Frontal cortex (tissue), 4 donors: ENCODE measurements at places on chromosomes 4 and X. TPM values are rescaled to one million over a fixed set of nuclear protein-coding genes. Genes with fewer than 3 reads are reported as not detected.

DNA sequence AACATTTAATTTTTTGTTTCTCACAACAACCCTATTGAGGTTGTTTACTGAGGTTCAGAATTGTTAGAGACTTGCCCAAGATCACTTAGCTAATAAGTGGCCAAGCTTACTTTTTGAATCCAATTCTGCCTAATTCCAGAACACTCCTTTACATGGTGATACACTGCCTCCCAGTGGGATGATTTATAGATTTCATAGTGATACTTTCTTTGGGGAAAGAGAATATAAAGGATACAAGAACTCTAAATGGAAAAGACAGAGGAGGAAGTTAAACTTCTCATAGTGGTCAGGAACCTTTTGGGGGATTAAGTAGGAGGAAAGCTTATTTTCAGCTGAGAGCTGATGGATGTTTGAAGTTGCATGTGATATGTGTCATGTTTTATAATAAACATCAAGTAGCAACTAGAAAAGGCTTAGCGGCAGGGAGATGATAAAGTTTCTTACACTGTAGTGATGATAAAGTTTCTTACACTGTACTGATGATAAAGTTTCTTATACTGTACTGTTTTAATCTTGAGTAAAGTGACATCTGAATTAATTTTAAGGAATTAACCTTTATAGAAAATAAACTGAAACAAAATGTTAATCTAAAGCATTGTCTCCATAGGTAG is 15.3 kb downstream of the STAG2 start:
- DNase-seq = no peak

DNA sequence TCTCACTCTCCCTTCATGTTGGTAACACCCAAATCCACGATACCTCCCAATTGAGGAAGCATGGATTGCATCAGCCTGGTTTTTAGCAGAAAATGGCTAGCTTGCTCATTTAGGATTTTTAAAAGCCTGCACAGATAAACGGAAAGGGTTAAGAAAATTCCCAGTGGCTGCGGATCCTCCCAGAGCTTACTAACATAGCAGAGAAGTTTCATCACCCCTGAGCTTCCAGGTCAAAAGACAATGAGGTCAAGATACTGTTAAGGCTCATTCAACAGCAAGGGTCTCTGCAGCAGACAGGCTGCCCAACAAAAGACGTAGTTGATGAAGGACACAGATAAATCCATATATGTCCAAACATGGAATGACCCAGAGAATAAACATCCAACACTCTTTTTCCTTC is 220.2 kb downstream of the ASMT start:
- DNase-seq = no peak

- DNase-seq = no peak
Observed at GRCh38 chrX:49892542-49892941, 13.3 kb downstream of the USP27X start.

DNA sequence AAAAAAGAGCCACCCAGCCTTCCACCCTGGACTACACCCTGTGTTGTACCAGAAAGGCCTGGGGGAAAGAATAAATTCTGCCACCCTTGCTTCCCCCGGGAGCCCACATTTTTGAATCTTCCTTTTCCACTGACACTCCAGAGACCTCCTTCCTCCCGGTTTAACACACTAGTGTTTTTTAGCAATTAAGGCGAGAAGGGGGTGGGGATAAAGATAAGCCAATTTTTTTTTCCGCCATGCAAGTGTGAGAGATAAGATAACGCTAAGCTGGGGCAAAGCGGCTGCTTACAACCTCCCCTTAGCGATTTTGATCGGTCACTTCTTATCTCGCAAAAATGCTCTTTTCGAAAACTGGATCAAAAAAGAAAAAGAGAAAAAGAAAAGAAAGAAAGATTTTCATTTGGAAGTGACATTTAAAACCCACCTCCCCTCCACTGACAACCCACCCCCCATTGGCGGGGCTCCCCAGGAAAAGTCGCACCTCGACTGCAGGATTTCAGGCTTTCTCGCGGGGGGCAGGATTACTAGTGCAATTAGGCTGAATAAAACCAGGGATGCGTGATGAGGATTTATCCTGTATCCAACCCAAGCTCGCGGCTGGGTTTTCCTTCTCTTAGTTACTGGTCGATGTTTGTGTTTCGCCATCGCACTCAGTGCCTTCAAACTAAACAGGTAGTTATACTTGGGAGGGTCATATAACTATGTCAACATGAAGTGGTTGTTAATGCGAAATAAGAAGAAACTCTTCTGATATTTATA is 6.0 kb upstream of the BCOR start:
- no peak for DNase-seq

- DNase-seq = no peak
Observed at GRCh38 chr4:39571054-39571453, 43.8 kb upstream of the UGDH start.

DNA sequence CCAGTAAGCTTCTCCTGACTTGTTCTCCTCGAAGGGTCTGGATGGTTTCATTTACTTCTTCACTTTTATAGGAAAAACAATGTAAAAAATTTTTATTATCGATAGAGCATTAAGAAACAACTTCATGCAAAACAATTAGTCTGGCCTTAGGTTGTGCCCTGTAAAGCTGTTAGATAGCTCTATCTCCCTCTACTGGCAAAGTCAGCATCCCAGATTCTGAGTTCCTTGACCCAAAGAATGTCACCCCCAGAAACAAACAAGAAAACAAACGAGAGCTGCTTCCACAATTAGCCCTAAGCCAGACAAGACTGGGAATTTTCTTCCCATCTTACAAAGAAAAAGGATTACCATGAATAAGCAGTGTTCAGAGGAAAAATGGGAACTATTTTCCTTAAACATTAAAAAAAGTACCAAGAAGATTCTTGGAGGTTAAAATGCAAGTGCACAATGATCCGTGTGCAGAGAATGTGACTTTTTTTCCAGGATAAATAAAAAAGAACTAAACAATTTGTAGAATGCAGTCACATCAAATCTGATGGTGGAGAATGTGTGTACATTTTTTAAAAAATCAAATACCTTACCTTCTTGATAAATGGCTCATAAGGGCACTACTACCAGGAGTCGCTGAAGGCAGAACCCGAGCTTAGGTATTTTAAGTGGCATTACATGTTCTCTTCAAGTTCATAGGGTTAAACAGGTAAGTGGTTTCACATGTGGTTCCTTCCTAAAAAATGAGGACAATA is 293.2 kb downstream of the FBXO8 start:
- no peak for DNase-seq

- DNase-seq = no peak
Observed at GRCh38 chr4:13782231-13782630, 154.7 kb upstream of the BOD1L1 start.

DNA sequence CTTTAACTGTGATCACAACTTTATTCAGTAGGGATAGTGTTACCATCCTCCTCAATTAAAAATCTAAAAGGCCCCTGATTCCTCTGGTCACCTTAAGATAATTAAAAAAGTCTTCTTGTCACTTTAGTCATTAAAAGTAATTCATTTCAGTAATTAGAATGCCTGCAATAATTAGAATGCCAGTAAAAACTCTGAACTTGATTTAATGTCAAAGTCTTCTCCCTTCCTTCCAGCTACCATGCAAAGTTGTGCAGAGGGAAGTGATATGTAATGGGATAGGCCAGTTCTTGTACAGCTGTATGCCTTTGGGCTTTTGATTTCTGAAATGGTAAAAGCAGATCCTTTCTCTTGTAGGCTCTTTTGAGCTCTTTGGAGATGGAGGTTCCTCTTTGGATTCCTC is 417.2 kb downstream of the ADAM29 start:
- no peak for DNase-seq

DNA sequence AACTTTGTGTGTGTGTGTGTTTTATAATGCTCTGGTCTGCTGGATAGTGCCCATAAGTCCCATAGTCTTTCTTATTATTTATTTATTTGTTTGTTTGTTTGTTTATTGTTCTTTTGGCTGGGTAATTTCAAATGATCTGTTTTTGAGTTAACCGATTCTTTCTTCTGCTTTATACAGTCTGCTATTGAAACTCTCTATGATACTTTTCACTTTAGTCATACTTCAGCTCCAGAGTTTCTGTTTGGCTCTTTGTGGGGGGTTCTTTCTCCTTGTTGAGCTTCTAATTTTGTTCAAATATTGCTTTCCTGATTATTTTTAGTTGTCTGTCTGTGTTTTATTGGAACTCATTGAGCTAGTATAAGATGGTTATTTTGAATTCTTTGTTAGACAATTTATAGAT is 10.0 kb downstream of the CXCL3 start:
- no peak for DNase-seq

- DNase-seq = no peak
Observed at GRCh38 chrX:83145876-83146275, 362.2 kb upstream of the POU3F4 start.

- no peak for DNase-seq
Observed at GRCh38 chrX:39293203-39293602, 491.9 kb downstream of the MID1IP1 start.

- no peak for DNase-seq
Observed at GRCh38 chr4:155342142-155342541, 34.6 kb downstream of the MAP9 start.

DNA sequence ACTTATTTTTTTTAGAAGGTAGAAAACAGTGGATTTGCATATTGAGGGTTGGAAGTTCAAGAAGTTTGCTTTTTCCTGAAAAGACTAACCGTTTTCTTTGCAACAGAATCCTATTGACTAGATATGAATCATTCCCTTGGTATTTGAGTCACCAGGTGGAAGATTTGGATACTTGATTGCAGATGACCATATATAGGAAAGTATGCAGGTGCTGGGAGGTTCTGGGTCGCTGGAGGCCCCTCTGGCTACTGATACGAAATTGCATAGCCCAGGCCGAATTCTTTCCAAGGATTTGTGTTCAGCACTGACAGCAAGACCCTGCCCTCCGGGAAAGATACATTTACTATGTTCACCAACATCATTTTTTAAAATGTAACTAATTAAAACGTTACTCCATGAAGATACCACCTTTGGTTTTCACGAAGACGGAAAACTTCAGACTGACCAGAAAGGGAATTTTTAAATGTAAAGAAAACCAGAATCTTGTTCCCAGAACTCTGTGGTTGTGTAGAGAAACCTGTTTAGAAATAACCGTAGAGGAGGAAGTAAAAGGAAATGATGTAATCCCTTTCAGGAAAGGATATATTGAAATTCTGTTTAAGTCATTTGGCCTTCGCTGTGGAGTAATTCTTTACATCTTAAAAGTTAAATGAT is 946 bp downstream of the ANXA3 start:
- DNase-seq = no peak

- DNase-seq = no peak
Observed at GRCh38 chrX:119041175-119041574, 31.6 kb upstream of the CT47C1 start.

The SHISA3 gene
- under 0.01 TPM for total RNA-seq

The FHL1 gene
- total RNA-seq = 90.1 TPM

The CPEB2 gene
- total RNA-seq = 26.9 TPM

The CDX4 gene
- not detected for total RNA-seq

The IL2RG gene
- not detected for total RNA-seq

The PRPS1 gene
- total RNA-seq = 20.8 TPM

The WNK3 gene
- total RNA-seq = 71.3 TPM

The UGT2B15 gene
- not detected for total RNA-seq

The PAK3 gene
- 102 TPM for total RNA-seq
